ENCODE measurements at places on chromosomes 6 and 20.

DNA sequence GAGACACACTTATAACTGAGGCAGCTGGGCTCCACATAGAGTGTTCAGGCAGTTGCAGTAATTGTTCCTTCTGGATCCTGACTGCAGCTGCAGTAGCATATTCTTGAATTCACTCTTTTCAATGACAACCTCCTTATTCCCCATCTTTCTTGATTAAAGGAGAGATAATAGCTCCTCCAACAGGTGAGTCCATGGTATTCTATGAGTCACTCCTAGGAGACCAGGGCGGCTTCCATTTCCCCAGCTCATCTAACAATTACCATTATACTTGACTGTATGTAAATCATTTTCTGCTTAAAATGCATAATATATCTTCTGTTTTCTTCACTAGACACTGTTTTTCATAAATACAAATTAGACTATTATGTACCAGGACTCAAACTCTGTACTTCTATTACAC lies 62.4 kb downstream of the TENT5A start:
- DNase-seq, result no peak

DNA sequence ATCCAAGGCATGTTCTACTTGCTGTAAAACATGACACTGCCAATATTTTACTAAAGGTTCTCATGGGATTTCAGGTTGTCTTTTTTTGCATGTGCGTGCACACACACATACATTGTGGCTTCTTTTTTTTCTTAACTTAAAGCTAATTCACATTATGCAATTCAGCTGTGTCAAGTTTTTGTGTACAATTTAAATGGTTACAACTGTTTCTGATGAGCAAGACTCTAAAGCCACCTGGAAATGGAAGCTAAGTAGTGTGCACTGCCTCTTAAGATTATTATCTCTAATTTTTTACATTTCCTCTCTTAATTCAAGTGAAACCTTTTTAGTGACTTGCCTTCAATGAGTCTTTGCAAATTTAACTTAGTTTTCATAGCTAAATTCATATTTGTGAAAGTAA lies 75.3 kb downstream of the TULP4 start:
- no peak for DNase-seq

DNA sequence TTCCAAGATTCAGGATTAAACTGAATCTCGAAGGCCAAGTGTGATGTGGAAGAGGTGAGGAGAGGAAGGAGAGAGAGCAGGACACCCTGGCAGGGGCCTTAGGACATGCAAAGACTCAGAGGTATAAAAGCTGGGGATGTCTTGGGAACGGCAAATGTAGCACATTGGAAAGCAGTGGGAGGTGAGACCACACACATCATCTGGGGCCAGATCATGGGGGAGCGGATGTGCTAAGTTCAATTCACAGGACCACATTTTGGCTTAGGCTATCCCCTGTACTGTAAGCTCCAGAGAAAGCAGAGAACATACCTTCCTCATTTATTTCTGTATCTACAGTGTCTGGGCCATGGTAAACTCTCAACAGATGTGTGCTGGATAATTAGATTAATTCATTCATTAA lies 59.5 kb upstream of the MBOAT1 start:
- no peak for DNase-seq

GRCh38 chr20:62212299-62212698 lies 7.8 kb downstream of the HRH3 start:
- DNase-seq, result no peak

DNA sequence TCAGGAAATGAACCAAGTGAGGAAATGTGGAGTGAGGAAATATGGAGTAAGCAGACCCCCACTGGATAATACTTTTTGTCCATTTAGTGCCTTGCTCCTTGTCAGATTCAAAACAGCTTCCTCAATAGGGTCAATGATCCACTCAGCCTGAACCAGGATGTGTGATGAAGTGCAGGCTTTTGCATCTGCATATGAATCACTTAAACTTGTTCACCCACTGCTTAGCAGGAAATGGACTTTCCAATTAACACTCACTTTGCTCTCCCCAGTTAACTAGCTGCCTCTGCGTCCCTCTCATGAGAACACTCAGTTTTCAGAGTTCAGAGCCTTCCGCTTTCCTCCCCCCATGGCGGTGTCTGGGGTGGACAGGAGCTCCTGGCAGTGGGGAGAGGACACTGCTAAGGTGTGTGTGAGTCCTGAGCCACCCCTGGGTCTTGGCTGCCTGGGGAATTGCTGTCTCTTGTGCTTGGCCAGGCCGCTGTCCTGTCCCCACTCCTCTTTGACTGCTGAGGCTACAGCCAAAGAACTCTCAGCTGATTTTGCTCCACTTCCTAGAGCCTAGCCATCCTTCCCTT lies 621.8 kb downstream of the CDH26 start:
- DNase-seq, result no peak

DNA sequence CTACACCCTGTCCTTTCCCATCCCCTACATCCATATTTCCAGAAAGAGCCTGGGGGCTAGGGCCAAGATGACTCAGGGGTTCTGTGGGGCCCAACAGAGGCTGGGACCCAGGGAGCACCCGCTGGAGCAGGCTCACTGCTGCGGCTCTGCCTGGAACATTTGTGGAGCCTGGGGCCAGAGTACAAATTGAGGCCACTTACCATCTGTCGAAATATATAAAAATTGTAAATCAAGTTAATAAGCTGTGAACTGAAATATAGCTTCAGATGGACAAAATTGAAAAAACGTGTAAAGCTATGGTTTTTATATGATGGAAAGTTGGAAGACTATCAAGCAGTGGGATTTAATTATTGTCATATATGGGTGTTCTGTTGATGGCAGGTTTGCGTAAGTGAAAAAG lies 82.9 kb upstream of the ATXN1 start:
- DNase-seq, result no peak

- no peak for DNase-seq
Observed at GRCh38 chr6:13508711-13509705, 21.6 kb upstream of the GFOD1 start.

DNA sequence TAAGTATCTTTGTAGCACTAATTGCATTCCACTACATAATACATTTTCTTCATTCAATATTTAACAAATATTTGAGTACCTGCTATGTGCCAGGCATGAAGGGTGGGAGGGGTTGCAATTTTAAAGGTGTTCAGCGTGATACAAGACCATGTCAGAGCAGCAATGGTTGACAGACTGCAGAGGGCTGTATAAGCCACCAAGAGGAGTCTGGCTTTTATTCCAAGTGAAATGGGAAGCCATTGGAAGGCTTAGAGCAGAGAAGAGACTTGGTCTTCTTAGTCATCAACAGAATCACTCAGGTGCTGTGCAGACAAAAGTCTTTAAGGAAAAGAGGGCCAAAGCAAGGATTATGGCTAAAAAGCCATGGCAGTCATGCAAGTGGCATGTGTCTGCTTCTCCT lies 360.8 kb upstream of the ARID1B start:
- no peak for DNase-seq

GRCh38 chr20:5402903-5403531 lies 86.3 kb upstream of the PROKR2 start:
- DNase-seq, result peak; percentile 13

GRCh38 chr6:54559136-54559535 lies 250.9 kb downstream of the TINAG start:
- no peak for DNase-seq

DNA sequence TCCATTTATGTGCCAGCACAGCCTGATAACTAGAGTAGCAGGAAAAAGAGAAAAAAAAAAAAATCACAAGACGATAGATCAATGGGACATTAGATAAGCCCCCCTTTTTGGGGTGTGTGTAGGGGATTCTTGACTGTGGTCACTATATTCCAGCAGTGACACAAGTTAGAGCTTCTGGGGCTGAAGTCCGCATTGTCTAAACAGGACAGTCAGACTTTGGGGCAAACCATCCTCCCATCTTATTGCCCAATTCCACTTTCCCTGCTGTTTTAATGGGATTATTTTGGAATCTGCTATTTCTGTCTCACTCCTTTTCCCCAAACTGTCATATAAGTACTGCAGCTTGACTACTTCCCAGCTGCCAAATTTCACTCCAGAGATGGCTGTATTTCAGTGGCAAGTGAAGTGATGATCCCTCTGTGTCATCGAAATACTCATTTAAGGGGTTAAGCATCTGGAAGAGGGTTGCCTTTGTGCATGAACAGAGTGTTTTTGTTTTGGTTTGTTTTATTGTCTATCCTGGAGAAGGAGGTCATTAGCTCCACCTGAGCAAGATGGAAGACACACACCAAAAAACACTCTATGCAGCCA lies 182.5 kb downstream of the ATXN1 start:
- no peak for DNase-seq
